Smooth muscle cell of the brain vasculature (primary cell): ENCODE measurements at places on chromosomes 4 and X.

- no peak for DNase-seq
Observed at GRCh38 chr4:40192114-40193015, 4.5 kb upstream of the RHOH start.

GRCh38 chr4:167456619-167457018 is 222.3 kb upstream of the SPOCK3 start:
- no peak for DNase-seq

DNA sequence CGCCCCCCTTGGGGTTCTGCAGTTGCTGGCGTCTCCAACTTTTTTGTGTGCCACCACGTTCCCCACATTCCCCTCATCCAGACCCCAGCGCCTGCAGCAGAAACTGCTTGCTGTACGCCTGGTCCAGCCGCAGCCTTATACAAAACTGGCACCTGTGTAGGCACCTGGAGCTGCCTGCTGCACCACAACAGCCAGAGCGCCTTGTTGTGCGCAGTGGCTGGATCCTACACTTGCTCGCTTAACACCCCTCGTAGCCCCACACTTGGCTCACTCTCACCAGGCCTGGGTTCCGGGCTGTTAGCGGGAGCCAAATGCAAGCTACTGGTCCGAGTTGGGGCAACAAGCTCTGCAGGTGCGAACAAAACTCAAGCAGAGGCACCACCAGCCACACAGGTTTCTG is 136.8 kb downstream of the TECRL start:
- DNase-seq = no peak

DNA sequence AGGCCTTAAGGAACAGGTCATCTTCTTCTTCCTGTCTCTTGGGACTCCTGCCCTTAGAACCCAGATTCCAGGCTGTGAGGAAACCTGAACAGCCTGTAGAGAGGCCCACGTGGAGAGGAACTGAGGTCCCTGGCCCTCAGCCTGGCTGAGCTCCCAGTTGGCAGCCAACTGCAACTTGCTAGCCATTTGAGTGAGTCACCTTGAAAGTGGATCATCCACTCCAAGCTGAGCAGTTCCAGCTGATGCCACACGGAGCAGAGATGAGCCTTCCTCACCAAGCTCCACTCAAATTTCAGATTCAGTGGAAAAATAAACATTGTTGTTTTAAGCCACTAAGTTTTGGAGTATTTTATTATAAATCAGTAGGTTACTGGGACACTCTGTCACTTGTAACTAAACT is 392.5 kb downstream of the BCOR start:
- peak; percentile 54 for DNase-seq

DNA sequence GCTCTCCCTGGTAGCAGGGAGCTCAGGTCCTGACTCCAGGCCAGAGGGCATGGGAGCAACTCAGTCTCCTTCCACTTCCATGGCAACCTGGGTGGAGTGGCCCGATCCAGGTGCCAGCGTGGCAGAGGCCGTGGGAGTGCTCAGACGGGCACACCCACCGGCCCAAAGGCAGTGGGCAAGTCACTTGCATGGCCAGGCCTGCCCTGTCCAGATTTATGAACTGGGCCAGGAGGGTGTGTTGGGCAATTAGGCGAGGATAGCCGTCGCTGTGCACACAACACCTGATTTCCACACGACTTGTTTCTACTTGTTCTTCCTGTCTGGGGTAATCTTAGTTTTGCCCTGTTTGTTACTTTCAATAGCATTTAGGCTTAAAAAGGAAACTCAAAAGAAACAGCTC is 55.5 kb upstream of the NYX start:
- DNase-seq = no peak

DNA sequence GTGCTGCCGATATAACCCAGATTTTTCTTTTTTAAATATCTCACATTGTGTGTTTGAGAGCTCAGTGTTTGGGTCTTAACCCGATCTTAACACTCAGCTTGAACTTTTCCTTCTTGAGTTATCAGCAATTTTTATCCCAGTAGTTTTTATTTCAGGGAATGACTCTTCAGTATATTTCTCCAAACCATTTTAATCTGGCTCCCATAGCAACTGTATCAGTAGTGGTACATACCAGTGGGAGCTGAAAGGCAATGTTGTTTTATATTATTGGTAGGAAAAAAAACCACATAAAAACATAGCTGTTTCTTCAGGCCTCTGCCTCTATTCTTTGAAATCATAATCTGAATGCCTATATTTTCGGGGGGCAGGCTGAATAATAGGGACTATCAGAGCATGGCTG is 111.1 kb downstream of the SLC4A4 start:
- no peak for DNase-seq

DNA sequence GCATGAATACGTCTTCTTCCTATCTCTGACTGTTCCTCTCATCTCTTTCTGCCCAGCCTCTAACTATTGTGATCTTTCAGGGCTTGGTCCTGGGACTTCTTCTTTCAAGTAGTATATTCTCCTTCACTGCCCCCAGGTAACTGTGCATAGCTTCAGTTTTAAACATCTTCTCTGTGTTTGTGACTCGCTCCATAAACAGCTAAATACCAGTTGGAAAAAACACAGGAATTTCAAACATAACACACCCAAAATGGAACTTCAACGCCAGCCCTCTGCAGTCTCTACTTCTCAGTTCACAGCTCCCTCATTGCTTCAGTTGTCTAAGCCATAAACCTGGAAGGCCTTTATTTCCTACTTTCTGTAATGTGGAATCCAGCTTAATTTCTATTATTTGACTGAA is 16.6 kb downstream of the TRIML2 start:
- DNase-seq = no peak

DNA sequence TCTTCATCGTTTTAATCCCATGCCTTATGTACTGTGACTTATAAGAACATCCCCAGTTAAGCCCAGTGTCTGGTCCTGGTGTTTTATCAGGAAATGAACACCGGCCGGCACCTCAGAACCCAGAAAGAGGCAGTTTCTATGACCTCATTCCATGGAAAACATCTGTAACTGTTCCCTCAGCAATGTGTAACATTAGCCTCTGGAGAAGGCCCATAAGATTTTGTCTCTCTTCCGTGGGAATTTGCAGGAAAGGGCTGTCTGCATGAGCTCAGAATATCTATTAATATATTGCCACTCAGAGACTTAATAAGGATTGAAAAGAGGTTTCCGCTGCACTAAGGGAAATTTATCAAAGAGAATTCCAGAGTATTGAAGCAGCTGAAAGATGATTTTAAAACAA is 3.1 kb upstream of the TCEANC start:
- no peak for DNase-seq

- DNase-seq = no peak
Observed at GRCh38 chr4:78460368-78460767, 91.2 kb upstream of the ANXA3 start.

GRCh38 chrX:114710571-114710970 is 126.7 kb downstream of the HTR2C start:
- no peak for DNase-seq

GRCh38 chrX:31057291-31057690 is 14.6 kb downstream of the FTHL17 start:
- DNase-seq = no peak

DNA sequence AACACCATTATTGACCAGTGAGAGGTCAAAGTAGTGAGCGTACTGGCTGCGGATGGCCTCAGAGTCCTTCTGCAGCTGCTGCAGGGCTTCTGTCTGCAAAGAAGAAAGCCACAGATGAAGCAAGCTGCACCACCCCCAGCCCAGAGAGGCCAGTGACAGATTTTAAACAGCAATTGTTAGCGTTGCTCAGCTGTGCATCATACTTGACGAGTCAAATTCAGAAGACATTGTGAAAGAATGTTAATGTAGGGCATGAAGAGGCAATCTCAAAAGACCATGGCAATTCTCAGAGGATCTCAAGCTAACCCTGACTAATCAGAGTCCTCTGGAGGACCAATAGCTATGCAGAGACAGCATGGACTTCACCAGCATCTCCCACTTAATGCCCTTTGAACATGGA is 16.6 kb downstream of the DKC1 start:
- DNase-seq = no peak

DNA sequence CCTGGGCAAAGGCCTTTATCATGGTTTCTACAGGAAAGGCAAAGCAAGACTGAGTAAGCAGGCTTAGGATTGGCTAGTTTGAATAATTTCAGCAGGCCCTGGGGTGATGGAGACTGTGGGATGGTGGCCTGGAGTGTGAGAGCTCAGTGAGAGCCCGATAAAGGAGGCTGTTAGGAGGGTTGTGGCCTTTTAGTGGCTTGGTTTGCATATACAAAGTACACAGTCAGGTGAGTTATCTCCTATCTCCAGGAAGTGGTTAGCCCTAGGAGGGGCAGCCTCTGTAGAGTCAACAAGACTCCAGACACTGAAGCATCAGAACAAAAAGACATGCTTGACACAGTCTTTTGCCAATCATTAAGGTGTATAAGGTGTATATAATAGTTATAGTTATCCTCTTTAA is 157.2 kb downstream of the CFAP299 start:
- no peak for DNase-seq

DNA sequence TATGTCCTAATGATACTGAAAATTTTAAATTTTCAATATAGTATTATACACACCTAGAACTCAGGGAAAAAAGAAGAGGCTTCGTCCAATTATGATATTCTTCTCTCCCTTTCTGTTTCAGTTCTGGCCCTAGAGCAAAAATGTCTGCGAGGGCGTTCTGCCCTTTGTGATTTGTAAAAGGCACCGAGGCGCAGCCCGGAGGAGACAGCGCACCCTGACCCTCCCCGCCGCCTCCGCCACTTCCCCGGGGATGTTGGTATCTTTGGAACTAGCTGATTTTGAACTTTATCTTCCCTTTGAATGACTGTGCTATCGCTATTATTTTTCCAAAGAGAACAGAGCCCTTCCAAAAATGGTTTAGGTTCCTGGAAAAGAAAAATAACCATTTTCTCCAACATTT is 173.2 kb upstream of the FAM9B start:
- DNase-seq = no peak

DNA sequence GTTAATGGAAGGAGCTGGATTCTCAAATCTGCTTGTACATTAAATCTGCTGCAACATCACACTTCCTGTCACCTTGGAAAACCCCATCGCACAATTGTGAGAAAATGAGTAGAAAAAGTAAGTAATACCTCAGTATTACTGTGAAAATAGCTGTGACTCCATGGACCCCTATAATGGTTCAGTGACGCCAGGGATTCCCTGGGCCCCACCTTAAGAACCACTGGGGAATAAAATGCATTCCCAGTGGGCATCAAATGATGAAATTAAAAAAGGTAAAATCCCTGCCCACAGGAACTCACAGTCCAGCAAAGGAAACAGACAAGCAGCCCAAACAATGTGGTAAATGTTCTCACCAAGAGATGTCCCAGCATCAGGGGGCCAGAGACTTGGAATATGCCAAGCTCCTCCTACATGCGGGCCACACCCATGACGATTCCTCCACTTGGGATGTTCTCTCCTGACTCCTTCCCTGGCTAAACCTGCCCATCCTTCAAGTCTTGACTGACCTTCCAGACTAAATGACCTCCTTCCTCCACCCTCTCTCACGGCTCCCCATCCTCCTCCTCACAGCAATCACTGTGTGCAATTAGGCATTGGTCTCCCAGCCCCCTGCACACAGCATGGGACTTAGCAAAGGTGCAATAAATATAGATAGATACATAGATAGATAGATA is 2.6 kb downstream of the EVC2 start:
- DNase-seq = no peak

- DNase-seq = peak; percentile 13
Observed at GRCh38 chr4:7192252-7193029, at the start of gene SORCS2. SORCS2 (plus strand) TSS chr4:7192538.

DNA sequence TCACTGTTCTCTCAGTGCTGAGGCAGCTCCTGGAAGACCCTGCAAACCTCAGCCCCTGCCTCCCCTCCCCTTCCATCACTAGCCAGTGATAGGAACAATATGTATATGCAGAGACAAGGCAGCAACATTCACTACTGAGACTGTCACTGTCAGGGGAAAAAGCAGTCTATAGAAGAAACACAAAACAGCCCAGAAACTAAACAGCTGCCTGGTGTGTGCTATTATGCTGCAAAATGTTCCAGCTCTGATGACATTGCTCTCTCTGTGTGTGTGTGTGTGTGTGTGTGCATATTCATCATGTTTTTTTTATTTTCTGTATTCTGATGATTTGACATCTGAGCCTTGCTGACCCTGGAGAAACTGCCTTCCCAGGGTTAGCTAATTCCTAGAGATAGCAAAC is 147.2 kb downstream of the SPATA18 start:
- no peak for DNase-seq

DNA sequence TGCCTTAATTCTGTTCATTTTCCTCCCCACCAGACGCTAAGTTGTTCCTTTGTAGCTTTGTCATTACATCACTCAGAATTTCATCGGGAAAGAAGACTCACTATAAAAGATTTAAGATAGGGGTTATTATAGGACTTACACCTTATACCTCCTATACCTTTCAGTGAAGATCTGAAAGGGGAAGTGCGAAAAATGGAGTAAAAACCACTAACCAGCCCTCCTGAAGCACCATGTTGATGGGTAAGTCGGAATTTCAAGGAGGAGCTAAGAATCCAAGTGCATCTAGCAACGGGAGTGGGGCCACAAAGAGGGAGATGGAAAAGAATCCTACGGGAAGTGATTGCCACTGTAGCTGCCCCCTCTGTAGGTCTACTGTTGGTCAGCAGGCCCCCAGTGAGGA is 119.1 kb upstream of the H2AZ1 start:
- no peak for DNase-seq

- DNase-seq = no peak
Observed at GRCh38 chrX:56826020-56826419, 97.0 kb downstream of the NBDY start.

DNA sequence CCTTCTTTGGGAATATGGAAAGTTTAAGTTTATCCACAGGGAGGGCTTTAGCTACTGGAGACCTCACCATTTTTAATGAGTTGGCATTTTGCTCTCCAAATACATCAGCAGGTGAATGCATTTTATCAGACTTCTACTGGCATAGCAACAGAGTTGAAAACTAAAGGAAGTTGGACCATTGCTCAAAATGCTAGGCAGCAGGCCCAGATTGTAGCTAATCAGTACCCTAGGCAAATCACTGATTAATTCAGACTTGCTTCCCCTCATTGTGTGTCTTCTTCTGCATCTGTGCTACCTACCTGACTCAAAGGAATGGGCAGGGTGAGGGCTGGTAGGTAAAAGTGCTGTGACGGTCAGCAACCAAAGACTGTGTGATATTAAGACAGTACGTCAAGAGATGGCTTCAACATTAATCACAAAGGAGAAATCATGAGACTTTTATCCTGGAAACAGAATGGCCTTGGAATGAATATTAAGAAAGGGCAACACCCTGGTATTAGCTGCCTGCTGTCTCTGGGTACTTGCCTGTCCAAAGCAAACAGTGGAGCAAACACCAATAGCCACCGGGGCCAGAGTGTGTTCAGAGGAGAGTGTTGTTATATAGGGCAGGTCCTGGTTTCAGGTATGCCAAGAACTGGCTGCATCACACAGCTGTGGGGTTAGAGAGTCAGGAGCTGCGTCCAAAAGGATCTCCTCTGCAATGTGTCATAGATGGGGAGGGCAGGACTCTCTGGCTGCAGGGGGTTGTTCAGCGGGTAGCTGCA is 17.1 kb upstream of the SMIM20 start:
- DNase-seq = no peak

DNA sequence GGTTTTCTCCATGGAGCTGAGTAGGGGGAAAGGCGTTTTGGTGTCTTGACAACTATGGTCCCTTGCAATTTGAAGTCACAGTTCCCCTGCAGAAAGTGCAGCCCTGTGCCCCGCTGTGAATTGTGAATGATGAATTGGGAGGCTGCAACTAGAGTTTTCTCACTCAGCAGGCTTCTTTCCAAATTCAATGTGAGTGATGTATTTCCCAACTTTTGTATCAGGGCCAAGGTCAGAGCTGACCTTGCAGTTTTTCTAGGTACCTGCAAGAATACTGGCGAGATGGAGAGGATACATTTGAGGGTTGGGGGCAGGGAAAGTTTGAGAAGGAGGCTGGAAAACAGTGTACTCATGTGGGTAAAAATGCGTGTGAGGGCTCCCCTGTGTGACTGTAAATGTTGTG is 11.7 kb downstream of the PHEX start:
- DNase-seq = no peak

- DNase-seq = no peak
Observed at GRCh38 chr4:102501447-102501696, 213 bp downstream of the NFKB1 start.
